ENCODE measurements at places on chromosomes 2 and 18. TPM values are rescaled to one million over a fixed set of nuclear protein-coding genes. Genes with fewer than 3 reads are reported as not detected.

DNA sequence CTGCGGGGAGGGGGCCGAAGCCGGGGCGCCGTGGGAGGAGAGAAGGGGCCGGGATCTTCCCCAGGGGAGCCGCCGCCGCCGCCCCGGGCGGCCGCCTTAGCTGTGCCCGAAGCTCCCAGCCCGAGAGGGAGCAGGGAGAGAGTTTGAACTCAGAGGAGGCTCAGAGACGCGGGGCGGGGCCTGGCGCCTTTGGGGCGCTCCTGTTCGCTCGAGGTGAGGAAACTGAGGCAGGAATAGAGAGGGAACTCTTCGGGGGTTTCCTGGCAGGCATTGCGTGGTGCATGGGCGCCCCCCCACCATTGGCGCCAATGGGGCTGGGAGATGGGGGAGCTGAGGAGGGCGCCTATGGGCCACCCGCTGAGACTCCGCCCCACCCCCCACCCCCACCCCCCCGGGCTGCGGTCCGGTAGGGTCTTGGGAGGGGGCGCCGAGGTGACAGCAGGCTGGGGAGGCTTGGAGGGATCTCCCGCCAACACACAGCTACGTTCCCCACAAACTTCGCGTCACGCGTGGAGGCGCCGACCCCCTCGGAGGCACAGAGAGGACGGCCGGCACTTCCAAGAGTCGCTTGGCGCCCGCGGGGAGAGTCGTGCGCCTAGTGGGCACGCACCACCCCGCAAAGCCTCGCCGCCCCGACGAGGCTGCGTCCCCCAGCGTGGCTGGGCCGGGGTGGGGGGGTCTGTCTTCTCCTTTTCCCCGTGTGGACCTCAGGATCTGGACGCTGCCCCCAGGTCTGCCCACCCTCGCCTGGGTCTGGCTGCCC lies 680 bp downstream of the CTDSP1 start:
- peak; percentile 19 for DNase-seq

DNA sequence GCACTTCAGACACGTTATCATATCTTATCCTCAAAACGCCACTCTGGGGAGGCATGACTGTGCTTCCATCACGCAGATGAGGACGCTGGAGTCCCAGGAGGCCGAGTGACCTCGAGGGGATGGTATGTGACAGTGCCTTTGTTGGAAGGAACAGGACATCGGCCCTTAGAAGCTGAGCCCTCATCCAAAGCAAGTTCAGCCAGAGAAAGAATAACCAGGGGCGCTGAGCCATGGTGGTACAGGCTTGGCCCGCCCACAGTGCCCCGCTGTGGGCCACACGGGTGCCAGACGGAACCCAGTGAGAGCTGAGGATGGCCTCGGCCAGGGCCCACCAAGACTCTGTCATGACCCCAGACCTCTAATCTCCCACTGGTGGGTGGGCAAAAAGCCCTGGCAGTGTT lies 31.3 kb downstream of the HS1BP3 start:
- no peak for DNase-seq

DNA sequence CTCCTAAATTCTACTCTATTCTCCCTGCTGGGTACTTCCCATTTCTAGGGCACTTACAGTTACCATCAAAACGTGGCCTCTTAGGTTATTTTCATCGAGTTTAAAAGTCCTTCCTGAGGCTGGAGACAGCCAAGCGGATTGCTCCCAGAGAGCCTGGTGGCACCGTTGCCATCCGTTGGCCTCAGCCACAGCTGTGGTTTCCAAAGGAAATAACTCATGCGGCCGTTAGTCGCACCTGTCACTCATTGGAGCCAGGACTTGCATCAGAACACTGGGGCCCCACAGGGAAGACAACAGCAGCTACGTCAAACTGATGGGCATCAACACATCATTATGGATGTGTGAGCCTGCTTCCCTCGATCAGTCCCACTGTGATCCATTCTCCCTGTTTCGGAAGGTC lies 453.4 kb downstream of the BCL11A start:
- no peak for DNase-seq

DNA sequence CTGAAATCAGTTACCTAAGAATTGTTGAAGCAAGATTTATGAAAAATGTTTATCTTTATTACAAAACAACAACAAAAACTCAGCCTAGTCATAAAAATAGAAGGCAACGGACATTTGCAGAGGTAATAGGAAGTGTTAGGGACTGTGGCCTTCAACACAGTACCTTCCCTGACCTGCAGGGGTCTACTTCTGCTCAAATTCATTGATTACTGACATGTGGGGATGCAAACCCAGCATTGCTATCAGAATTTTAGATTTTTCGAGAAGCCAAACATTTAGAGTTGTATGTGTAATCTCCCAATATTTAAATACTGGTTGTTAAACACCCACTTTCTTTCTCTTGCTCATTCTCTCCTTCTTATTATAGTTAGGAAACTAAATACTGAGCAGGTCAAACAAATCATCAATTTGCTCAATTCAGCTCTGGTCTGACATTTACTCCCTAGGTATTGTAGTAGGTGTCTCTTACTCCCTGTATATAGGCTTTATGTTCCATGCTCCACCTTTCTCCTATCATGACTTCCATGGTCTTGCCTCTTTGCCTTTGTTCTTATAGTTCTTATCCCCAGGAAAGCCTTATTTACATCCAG lies 198.5 kb downstream of the UBE2E3 start:
- DNase-seq, result peak; percentile 3

Gene MEP1B
- not detected for total RNA-seq

GRCh38 chr2:230537531-230537976 lies 121.6 kb downstream of the SP100 start:
- DNase-seq, result no peak

DNA sequence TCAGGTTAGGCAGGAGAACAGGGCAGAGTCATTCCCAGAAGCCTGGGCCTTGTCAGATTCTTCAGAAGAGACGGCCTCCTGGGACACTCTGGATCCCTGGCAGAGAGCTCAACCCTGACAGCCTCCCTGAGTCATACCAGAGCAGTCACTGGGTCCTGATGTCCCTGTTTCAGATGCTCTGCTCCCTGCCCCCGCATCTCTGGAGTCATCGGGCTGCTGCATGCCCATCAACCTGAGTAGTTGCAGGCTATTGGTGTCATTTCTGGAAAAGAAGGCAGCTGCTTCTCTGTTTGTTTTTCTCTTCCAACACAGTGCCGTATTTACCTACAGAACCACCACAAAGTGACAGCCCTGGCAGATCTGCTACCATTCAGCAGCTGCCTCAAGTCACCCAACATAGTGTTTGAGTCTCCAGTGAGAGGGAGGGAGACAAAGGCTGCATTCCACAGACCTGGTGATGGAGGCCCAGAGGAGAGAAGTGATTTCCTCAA lies 145.1 kb downstream of the B3GNT2 start:
- no peak for DNase-seq

GRCh38 chr2:199988151-199988550 lies 32.8 kb downstream of the MAIP1 start:
- DNase-seq, result peak; percentile 83

All from lung microvascular endothelial cell (primary cell).